ENCODE measurements at places on chromosomes 3 and 15.

GRCh38 chr3:181383760-181384159 is 328.0 kb upstream of the SOX2 start:
- DNase-seq, result no peak

GRCh38 chr15:73607405-73607804 is 25.8 kb downstream of the NPTN start:
- DNase-seq, result no peak

GRCh38 chr3:152518346-152518745 is 249.6 kb downstream of the MBNL1 start:
- DNase-seq, result no peak

GRCh38 chr3:45832699-45833098 is 9.2 kb downstream of the LZTFL1 start:
- DNase-seq, result peak; percentile 11

DNA sequence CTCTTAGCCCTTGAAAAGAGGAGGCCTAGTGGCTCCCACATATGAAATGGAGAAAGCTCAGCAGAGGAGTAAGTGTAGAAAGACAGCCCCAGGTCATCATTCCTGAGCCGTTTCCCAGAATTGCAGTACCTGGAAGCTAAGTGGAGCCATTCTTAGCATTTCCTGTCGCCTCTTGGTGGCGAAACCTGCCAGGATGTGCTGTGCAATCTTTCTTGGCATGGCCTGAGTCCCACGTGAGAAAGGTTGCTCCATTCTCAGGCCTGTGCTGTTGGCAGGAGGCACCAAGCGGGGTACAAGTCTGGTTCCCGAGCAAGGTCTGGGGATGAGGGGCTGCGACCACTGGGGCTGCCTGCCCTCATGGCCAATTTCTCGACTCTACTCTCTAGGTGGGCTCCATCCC is 207.2 kb upstream of the TPM1 start:
- DNase-seq, result no peak

GRCh38 chr15:47431501-47431900 is 285.8 kb upstream of the SEMA6D start:
- no peak for DNase-seq

DNA sequence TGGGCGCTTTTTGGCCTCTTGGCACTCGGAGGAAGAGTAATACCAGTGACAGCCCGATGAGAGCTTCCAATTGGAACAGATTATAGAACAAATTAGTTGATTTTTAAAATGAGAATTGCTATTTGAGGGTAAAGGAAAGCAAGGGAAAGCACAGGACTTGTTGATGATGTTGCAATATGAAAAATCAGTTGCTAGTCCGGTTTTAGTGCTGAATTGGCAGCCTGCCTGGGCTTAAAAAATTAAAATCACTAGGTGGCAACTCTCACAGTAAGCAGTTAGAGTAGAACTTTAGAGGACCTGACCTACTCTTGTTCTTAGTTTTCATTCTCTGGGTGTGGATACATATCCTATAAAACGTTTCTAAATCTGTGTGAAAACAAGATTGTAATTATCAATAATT is 2.1 kb upstream of the SCAANT1 start:
- no peak for DNase-seq

DNA sequence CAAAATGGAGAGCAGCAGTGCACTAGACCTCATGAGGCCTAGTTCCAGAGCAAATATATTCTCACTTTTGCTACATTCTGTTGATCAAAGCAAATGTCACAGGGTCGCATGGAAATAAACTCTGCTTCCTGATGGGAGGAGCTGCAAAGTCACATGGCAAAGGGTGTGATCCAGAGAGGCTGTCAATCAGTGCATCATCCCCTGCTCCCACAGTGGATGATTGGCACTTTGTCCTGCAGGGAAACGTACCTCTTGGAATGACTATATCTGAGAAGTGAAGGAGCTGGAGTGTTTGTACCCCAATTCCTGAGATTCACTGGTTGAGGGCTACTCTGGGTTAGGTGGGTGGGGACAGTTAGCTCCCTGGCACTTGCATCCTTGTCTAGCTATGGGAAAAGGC is 195.1 kb upstream of the CTDSPL start:
- DNase-seq, result no peak

DNA sequence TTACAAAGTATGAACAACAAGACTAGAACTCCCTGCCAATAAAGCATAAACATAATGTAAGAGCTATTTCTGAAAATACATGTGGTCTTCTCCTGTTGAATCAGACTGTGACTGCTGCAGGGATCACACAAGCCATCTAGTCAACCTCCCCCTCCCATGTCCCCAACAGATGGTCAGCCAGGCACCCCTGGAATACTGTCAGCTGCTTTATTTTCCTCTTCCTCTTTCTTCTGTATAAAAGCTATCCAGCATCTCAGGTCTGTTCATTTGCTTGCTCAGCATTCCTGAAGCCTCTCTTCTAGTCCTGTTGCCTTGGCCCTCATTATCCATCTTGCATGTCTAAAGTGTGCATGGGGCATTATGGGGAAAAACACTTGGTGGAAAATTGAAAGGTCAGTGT is 6.5 kb upstream of the MINDY4B start:
- no peak for DNase-seq

DNA sequence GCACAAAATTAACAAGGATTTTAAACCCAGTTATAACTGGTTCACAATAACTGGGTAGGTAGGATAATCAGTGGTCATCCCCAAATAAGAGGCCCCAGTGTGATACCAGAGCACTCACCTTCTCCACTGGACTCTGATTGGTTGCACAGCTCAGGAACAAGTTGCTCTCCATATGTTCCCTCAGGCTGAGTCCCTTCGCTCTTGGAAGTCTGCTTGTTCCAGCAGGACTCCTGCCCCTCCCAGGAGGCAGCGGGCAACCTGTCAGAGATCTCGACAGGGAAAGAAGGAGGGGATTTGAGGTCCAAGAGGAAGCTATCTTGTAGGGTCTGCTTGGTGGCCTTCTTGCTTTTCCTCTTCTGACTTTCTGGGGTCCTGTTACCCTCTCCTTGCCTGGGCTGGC is 51.6 kb upstream of the HEG1 start:
- DNase-seq, result no peak

All from DMS153 (cell line).